ENCODE measurements at places on chromosomes 12 and 14.

- DNase-seq = peak; percentile 76
Measured at GRCh38 chr12:124609041-124609989, 41.9 kb upstream of the NCOR2 start.

DNA sequence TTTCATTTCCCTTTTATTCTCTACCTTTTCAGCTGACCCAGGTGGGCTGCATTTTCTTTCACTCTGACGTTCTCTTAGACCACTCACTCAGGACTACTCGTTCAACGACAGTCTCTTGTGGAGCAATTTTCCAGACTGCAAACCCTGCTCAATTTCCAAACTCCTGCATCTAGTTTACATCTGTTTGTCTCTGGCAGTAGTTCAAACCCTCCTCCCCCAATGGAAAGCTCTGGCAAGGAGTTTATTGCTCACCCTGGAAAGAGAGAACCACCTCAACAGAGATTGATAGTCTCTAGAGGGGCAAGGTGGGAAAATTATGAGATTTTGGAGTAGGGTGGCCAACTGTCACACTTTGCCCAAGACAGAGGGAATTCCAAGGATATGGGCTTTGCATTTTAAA lies 130.2 kb downstream of the TSHR start:
- DNase-seq = no peak

- no peak for DNase-seq
Measured at GRCh38 chr12:73815072-73815645, 722.5 kb upstream of the ATXN7L3B start.

GRCh38 chr12:15589328-15590032 lies 199.7 kb downstream of the EPS8 start:
- DNase-seq = no peak

- DNase-seq = peak; percentile 74
Measured at GRCh38 chr12:93824514-93825500, 147.6 kb downstream of the CRADD start.

- DNase-seq = no peak
Measured at GRCh38 chr14:90184094-90184493, 72.3 kb upstream of the PSMC1 start.

GRCh38 chr12:65157091-65157490 lies 12.3 kb upstream of the LEMD3 start:
- DNase-seq = no peak

- no peak for DNase-seq
Measured at GRCh38 chr12:75432924-75433323, 42.0 kb downstream of the GLIPR1L2 start.

DNA sequence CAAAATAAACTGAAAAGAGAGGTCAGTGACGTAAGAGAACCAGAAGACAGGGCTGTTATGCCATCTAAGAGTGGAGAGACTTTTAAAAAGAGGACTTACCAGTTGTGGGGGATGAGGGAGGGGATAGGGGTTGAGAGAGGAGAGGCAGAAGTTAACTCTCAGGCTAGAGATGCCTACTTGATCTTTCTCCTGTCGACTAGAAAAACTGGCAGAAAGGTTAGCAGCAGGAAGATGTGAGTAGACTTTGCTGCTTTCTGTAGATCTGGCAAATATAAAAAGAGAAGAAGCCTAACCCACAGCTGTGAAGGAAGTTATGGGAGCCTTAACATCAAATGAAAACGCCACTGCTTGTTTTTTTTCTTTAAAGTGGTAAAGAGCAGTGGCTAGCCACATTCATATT lies 10.7 kb downstream of the CREBL2 start:
- no peak for DNase-seq

- DNase-seq = peak; percentile 31
Measured at GRCh38 chr12:114799574-114800487, 115.9 kb upstream of the TBX3 start.

GRCh38 chr14:78933166-78933565 lies 763.0 kb downstream of the NRXN3 start:
- DNase-seq = no peak

DNA sequence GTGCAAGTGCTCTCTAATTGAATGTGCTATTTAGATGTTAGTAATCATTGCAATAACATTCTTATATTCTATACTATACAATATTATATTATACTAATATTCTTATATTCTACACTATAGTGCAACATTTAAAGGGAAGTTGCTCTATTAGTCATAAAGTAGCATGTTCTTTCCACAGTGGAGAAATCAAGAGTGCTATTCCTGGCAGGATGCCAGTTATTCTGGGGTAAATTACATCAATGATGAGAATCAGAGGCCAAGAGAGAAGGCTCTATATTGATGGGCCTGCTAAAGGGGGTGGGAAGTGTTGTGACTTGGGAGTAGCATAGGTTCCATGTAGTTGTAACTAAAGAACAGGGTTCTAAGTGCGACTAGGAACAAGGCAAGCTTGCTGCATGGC lies 121.5 kb downstream of the SLC15A5 start:
- no peak for DNase-seq

- DNase-seq = no peak
Measured at GRCh38 chr14:81765651-81766275, 232.1 kb upstream of the SEL1L start.

GRCh38 chr12:12734054-12734453 lies 16.9 kb downstream of the CDKN1B start:
- no peak for DNase-seq

- DNase-seq = no peak
Measured at GRCh38 chr12:116735951-116736599, 1.8 kb downstream of the SPRING1 start.

- no peak for DNase-seq
Measured at GRCh38 chr12:129719416-129719815, 184.4 kb downstream of the TMEM132D start.

GRCh38 chr12:122024132-122024785 lies 2.6 kb downstream of the BCL7A start:
- DNase-seq = no peak

DNA sequence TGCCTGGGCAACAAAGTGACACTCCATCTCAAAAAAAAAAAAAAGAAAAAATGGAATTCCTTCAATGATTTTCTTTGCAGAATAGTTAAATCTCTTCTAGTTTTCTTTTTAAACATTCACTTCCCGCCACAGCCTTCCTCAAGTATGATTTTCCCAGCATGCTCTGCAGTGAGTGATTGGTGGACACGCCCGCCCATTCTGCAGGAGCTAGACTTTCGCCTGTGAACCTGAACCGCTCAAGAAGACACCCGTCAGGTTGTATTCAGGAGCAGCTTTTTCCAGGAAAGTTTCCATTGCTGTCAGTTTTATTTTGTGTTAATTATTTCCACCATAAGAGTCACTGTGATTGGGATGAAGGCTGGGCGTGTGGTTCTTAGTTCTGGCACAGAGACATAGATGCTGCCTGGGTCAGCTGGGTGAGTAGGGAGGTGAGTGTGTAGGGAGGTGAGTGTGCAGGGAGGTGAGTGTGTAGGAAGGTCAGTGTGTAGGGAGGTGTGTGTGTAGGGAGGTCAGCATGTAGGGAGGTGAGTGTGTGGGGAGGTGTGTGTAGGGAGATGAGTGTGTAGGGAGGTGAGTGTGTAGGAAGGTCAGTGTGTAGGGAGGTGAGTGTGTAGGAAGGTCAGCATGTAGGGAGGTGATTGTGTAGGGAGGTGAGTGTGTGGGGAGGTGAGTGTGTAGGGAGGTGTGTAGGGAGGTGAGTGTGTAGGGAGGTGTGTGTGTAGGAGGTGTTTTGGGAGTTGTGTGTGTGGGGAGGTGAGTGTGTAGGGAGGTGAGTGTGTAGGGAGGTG lies 76.2 kb downstream of the KIF26A start:
- no peak for DNase-seq

DNA sequence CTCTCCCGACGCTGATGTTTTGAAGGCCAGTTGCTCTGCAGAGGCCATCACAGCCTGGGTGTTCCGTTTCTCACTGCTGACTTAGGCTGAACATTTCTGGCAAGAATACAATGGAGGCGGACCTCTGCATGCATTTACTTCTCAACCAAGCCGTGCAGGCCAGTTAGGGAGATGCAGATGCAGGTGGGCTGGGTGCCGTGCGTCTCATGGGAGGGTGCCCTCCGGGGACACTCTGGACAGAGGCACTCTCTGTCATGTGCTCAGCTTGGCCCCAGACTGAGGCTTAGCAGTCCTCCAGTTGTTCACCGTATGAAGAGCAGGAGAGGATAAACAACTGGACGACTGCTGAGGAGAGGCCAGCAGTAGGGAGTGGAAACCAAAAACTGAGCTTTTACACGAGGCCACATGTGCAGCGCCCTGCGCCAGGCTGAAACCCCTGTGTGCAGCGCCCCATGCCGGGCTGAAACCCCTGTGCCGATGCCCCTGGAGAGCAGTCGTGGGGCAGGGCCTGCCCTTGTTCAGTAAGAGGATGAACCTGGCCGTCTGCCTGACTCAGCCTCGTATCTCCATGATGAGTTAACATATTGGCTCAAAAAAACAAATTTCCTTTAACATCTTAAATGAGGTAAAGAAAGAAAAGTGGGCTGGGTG lies 32.3 kb downstream of the DDX51 start:
- DNase-seq = peak; percentile 2

- DNase-seq = no peak
Measured at GRCh38 chr12:75479963-75480461, 543 bp upstream of the GLIPR1 start.

DNA sequence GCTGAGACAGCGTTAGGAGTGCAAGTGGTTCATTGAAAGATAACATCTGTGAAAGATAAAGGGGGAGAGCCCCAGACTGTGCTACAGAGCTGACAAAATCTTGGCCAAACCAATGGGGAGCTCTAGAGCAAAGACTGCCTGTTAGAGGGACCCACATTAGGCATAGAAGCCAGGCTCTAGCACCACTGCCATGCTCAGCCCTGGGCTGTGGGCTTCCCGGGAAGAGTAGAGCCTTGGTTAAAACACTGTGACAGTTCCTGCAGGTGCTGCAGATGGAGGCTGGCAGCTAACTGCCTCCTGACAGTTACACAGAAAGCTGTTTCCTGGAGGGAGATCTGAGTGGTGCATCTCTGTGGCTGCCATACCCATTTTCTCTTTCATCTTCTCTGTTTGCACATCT lies 23.0 kb downstream of the TSHR start:
- no peak for DNase-seq

- DNase-seq = no peak
Measured at GRCh38 chr12:95887311-95887710, 28.6 kb downstream of the SNRPF start.

DNA sequence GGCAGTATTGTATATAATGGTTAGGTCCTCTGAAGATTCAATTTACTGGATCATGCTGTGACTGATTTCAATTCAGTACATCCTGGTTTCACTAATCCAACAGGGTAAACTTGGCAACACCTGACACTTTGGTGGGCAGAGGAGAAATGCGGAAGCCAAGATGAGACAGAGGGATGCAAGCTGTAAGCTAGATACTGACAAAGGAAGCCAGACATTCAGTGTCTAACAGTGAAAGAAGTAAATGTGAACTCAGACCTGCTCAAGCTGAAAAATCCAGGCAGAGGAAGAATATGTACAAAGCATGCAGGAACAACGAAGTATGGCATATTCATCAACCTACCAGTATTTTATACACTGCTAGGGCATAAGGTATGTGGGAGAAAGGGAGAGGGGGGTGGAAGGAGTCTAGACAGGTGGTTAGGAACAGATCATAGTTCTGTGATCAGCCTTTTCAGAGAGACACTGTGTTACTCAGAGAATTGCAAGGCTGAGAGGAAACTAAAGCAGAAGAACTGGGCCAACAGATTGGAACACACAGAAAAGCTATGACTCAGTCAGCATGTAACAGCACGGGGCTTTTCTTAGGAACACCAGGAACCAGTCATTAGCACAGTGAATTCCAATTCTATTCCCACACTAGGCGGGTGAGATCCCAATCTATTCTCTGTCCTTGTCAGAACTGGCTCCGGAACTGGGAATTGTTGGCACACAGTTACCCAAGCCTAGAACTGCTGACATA lies 40.3 kb downstream of the NELL2 start:
- no peak for DNase-seq

- DNase-seq = peak; percentile 25
Measured at GRCh38 chr14:68364792-68365192, 428.1 kb downstream of the ZFP36L1 start.

DNA sequence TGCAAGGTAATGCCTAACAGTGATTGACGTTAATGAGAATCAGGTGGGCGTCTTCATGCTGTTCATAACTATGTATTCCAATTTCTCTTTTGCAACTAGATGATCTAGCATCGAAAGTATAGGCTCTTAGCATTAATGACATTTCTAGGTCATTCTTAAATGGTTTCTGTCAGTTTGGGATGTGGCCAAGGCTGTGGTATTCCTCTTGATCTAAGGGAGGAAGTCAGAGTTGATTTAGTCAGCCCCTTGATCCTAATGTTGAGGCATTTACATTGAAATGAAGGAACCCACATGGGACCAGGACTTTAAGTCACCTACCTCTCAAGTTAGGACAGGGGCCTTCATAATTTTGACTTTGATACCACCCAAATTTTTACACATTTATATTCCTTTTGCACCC lies 448.1 kb downstream of the NPAS3 start:
- no peak for DNase-seq

GRCh38 chr14:79502751-79503148 lies 708.6 kb downstream of the DIO2 start:
- DNase-seq = no peak

- DNase-seq = no peak
Measured at GRCh38 chr12:47193066-47193465, 113.3 kb upstream of the AMIGO2 start.

DNA sequence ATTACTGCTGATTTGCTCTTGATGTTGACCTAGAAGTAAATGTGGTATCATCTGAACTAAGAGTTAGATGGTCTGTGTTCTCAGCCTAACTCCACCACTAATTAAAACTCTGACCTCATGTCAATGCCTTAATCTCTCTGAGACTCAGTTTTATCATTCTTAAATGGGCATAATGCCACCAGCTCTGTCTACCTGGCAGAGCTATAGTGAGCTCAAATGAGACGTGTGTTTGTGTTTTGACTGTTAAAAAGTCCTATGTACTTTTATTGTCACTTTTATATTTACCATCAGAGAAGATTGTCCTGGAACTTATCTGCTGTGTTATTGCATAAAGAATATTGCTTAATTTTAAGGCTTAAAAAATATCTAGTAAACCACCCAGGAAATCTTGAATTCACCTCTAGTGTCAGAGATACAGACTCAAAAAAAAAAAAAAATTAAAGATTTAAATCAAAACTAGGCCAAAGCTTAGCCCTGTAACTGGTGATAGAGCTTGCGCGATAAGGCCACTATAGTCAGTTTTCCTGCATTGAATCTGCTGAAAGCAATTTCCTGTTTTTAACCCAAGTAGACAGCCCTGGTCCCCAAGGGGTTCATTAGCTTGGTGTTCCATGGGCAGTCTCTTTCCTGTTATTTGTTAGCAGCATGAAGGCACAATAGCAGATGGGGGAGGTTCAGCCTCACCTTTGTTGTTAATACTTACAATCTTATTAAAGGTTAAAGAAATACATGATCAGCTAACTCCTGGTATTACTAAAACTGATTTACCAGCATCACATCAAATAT lies 261.8 kb downstream of the ATP23 start:
- DNase-seq = no peak

DNA sequence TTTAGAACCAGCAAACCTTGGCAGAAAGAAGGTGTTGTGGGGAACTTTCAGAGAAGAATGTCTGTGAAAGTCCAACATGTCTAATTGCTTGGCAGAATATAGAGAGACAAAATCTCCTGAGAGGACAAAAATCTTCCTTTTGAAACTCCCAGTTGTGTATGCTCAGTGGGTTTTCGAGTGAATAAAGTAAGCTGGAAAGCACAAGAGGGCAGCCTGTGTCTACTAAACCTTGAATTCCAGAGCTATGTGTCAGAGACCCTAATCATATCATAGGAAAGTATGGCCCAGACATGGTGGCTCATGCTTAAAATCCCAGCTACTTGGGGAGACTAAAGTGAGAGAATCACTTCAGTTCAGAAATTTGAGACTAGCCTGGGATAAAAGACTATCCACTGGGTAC lies 661.2 kb downstream of the SLC16A7 start:
- DNase-seq = no peak

GRCh38 chr12:47362126-47362705 lies 282.5 kb upstream of the AMIGO2 start:
- DNase-seq = no peak
